ENCODE measurements at places on chromosomes 4 and X.

DNA sequence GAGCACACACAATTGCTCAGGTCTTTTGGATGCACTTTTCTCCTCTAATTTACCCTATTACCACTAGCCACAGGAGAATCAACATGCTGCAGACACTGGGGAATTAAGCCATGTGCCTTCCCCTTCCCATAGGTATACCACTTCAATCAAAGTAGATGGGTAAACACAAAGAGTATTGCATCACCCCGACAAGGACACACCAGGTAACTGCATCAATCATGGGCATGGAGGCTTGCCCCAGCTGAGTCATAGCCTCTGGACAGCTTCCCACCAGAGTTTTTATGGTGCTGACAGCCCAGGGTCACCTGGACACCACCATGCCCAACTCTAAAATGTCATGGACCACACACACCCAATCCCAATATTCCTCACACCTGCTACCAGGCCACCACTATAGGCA lies 197.2 kb upstream of the AR start:
- no peak for DNase-seq

DNA sequence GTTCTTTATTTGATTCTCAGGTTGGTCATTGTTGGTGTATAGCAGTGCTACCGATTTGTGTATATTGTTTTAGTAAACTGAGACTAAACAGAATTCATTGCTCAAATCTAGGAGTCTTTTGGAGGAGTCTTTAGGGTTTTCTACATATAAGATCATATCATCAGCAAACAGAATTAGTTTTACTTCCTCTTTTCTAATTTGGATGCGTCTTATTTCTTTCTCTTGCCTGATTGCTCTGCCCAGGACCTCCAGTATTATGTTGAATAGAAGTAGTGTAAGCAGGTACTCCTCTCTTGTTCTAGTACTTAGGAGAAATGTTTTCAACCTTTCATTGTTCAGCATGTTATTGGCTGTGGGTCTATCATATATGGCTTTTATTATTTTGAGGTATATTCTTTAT lies 92.6 kb downstream of the IQCM start:
- DNase-seq: no peak

DNA sequence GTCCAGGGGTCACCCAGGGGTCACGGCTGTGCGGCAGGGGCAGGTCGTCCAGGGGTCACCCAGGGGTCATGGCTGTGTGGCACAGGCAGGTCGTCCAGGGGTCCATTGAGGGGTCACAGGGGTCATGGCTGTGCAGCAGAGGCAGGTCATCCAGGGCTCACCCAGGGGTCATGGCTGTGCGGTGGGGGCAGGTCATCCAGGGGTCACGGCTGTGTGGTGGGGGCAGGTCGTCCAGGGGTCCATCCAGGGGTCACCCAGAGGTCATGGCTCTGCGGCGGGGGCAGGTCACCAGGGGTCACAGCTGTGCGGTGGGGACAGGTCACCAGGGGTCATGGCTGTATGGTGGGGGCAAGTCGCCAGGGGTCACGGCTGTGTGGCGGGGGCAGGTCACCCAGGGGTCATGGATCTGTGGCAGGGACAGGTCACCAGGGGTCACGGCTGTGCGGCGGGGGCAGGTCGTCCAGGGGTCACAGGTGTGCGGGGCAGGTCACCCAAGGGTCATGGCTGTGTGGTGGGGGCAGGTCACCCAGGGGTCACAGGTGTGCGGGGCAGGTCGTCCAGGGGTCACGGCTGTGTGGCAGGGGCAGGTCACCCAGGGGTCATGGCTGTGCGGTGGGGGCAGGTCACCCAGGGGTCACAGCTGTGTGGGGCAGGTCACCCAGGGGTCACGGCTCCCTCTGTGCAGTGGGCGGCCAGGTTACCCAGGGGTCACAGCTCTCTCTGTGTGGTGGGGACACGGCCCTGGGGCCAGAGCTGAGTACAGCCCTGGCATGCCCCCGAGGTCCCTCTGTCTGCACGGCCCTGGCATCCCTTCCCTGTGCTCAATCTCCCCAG lies 16.0 kb downstream of the ATP5ME start:
- no peak for DNase-seq

GRCh38 chr4:136818811-136819330 lies 713.4 kb downstream of the PCDH18 start:
- peak; percentile 13 for DNase-seq

DNA sequence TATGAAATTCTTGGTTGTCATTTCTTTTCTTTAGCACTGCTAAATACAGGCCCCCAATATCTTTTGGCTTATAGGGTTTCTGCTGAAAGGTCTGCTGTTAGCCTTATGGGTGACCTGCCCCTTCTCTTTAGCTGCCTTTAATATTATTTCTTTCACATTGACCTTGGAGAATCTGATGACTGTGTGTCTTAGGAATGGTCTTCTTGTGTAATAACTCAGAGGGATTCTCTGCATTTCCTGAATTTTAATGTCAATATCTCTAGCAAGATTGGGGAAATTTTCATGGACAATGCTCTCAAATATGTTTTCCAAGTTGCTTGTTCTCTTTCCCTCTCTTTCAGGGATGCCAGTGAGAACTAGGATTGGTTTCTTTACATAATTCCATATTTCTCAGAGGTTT lies 292.4 kb downstream of the SLC7A11 start:
- DNase-seq: peak; percentile 20

DNA sequence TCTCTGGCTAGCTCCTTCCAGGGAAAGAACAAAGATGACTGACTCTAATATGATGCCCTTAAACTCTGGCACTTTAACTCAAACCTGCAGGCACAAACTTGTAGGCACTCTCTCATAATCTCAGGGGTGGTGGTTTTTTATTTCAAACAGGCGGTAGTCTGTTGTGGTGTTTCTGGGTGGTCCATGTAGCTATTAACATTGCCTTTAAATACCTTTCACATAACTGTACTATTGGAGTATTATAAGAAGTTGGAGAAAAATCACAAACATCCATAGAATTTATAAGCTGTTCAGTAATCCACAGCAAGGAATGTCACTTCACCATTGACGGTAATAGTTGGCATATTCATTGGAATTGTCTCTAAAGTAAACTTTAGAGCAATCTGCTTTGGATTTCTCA lies 204.2 kb upstream of the PDE5A start:
- DNase-seq: no peak

Measured in epithelial cell of esophagus (primary cell).